Skin of body (tissue), 3 donors: ENCODE measurements at places on chromosomes 2 and 18.

- no peak for DNase-seq
These were observed 63.5 kb upstream of the TAF1B start for GRCh38 chr2:9779596-9780264.

- DNase-seq: peak; percentile 6
These were observed 72.2 kb downstream of the DSC3 start for GRCh38 chr18:30970196-30970816.

GRCh38 chr2:4047961-4048891 lies 344.9 kb downstream of the DCDC2C start:
- DNase-seq: no peak

DNA sequence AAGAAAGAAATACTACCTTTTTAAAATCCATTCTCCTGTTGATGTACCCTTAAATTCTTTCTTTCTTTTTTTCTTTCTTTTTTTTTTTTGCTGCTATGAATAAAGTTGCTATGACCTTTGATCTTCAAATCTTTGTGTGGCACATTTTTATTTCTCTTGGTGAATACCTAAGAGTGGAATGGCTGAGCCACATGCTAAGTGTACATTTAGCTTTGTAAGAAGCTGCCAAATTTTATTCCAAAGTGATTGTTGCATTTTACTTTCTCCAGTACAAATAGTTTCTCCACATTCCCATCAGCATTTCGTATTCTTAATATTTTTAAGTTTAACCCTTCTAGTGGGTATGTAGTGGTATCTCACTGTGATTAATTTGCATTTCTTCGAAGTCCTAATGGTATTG lies 88.8 kb upstream of the RAB27B start:
- no peak for DNase-seq

GRCh38 chr2:109428841-109429566 lies 184.8 kb downstream of the SEPTIN10 start:
- DNase-seq: no peak

GRCh38 chr2:200272320-200272719 lies 34.2 kb upstream of the SPATS2L start:
- DNase-seq: no peak

DNA sequence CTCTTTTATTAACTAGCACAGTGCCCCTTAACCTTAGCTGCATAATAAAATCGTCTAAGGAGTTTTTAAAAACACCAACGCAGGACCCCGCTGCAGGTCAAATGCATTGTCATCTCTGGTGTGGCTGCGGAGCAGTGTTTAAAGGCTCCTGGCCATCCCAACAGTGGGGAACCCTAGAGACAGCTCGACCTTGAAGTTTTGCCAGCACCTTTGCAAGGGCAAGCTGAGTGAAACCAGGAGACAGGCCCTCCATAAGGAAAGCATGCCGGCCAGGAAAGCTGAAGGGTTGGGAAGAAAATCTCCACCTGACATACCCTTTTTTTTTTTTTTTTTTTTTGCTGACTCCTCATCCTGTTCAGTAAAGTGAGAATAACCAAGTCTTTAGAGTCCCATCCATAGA lies 349.0 kb downstream of the CMPK2 start:
- DNase-seq: no peak

- DNase-seq: peak; percentile 68
These were observed 528 bp upstream of the PPP4R3B start for GRCh38 chr2:55618025-55618274.

- DNase-seq: no peak
These were observed 61.8 kb downstream of the RNF144A start for GRCh38 chr2:6978991-6979390.

DNA sequence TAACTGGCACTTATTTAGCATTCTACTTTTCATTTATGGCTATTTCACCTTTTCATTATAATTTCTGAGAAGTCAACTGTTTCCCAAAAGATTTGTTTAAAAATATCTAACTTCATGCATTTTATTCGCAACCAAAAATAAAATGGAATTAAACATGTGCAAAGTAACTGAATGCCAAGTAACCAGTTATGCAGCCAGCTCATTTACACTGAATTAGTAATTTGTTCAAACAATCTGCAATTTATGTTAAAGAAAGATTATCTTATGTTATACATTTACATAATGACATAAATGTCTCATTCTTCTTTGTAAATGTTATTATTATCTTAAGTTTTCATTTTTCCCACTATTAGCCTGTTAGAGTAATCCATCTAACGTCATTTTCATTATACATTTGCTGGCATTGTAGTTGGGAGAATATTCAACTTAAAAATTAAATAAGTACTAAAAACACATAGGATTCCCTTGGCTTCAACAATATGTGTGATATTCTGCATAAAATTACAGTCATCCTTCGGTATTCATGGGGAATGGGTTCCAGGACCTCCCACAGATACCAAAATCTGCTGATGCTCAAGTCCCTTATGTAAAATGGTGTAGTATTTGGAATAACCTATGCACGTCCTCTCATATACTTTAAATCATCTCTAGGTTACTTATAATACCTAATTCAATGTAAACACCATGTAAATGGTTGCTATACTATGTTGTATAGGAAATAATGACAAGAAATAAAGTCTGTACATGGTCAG lies 43.7 kb upstream of the STAM2 start:
- DNase-seq: no peak

DNA sequence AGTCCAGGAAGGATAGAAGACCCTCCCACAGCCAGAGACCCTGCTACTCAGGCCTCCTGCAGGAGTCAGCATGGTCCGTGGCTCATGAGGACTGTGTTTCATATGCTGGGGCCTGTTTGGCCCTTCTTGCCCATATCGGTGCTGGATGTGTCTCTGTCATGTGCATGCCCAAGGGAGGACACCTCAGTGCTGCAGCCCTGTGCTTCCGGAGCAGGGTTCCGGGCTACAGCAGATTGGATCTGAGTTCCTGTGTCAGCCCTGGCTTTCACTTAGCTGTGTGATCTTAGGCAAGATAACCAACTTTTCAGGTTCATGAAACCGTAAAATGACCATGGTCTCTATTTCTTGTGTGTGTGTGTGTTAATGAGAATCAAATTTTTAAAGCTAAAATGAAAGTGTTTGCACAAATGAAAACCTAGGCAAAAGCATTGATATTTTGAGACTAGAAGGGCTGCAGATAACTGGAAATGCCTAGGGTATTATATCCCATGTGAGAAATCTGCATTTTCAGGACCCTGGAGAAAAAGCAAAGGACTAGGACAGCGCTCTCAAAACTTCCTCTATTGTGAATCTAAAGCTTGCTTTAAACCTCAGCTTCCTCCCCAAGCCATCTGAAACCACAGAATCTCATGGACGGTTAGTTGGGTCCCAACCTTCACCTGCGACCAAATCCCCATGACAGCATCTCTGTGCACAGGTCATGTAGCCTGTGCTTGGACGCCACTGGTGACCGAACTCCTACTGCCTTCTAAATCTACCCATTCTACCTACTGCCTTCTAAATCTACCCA lies 58.8 kb upstream of the CAPN13 start:
- DNase-seq: no peak

DNA sequence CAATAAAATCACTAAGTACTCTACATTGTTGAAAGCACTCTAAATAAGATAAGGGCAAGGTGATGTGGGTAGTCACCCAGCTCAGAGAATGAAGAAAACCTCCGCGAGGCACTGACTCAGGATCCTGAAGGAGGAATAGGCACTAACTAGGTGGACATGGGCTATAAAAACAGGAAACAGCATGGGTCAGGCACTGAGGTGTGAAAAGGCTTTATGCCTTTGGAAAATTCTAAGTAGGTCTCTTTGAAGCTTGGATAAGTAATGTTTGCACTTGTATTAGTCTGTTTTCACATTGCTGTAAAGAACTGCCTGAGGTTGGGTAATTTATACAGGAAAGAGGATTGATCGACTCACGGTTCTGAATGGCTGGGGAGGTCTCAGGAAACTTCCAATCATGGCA lies 161.6 kb downstream of the EPHA4 start:
- no peak for DNase-seq

GRCh38 chr2:22450831-22451230 lies 934.1 kb upstream of the KLHL29 start:
- no peak for DNase-seq

- no peak for DNase-seq
These were observed 679.1 kb upstream of the ZEB2 start for GRCh38 chr2:145199042-145199441.

- no peak for DNase-seq
These were observed 96.6 kb downstream of the MBD2 start for GRCh38 chr18:54127759-54128378.

- DNase-seq: peak; percentile 12
These were observed 15.5 kb downstream of the SLC25A12 start for GRCh38 chr2:171878481-171878993.

DNA sequence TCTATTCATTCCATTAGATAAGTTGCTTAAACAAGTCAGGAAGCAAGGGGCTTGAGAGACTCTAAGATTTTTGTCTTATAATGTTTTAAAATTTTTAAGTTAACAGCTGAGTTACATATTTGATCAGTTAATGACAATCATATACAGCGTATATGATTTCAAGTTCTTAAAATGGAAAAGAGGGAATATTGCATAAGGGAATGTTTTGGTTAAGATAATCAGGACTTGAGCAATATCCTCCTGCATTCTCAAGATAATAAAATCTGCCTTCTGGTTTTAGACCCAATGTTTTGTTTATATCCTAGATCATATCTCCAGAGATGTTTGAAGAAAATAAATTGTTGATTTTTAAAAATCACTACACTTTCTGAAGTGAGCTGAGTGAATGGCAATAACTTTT lies 13.4 kb upstream of the DYNC1I2 start:
- DNase-seq: no peak

DNA sequence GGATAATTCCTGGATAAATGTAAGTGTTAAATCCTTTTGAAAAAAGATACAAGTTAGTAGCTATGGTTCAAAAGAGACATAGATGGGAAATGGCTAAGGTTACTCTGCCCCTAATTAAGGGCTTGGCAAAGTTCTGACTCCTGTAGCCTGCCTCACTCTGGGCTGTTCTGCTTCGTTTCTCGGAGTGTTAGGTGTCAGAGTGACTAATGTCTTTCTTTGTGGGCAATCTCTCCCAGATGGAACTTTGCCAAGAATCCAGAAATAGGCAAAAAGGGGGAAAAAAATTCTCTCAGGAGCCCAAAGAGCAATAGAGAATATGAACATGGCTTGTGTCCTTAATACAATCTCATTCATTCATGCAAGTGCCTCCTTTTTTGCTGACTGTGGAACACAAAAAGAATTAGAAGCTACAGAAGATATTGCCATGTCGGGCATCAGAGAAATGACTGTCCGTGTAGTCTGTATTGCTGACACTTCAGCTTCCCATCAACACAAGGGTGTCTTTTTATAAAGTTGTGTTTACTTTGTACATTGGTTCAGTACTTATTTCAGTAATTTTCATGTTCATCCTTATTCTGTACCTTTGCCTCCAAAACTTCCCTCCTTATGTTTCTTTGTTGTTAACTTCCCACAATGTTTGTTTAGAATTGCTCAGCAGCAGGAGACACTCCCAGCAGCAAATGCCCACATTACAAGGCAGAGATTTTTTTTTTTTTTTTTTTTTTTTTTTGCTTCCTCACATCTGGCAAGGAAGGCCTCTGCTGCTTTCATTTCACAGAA lies 134.0 kb downstream of the FTCDNL1 start:
- DNase-seq: no peak

GRCh38 chr2:199019898-199020507 lies 437.7 kb downstream of the SATB2 start:
- DNase-seq: no peak

GRCh38 chr18:4283746-4284291 lies 171.3 kb downstream of the DLGAP1 start:
- no peak for DNase-seq

DNA sequence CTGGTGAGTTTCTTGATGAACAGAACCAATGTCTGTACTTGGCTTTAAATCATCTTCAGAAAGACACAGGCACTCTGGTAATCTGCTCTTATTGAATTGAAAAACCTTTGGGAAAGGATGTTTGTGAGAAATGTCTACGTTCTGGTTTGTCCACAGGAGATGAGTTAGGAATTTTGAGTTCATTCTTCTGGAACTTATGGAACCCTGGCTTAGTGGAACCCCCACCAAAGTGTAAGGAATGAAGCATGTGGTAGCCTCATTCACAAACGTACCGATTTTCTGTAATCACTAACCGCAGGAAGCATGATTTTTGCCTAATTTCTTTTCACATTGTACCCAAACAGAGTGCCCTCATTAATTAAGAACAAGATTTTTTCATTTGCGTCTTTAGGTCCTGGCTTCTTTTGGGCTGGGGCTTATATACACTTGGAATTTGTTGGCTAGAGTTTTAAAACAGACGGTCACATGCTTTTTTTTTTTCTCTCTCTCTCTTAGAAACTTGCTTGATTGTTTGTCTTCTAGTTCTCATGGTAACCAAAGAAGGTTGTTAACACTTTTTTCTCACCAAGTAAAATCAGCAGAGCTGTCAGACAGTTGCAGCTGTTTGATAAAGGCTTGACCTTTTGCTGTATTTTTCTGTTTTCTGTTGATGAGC lies 314.1 kb upstream of the THUMPD2 start:
- DNase-seq: no peak

GRCh38 chr18:44035554-44035953 lies 645.1 kb upstream of the SETBP1 start:
- no peak for DNase-seq

DNA sequence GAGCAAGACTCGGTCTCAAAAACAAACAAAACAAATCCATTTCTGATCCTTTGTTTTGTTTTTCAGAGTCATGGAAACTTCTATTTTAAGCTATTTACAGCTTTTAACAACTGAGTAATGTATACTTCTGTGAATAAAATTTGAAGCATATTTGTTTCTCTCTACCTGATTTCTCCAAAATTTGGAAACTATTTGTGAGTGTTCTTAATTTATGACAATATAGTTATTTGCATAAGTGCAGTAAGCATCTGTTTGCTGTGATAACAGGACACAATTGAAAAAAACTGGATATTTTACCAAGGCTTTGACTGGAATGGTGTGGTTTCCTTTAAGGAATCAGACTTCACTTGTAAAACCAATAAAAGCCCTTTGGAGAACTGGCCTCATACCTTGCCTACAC lies 53.3 kb upstream of the GULP1 start:
- DNase-seq: no peak

- DNase-seq: peak; percentile 9
These were observed 131.5 kb downstream of the ATP9B start for GRCh38 chr18:79200546-79201268.

DNA sequence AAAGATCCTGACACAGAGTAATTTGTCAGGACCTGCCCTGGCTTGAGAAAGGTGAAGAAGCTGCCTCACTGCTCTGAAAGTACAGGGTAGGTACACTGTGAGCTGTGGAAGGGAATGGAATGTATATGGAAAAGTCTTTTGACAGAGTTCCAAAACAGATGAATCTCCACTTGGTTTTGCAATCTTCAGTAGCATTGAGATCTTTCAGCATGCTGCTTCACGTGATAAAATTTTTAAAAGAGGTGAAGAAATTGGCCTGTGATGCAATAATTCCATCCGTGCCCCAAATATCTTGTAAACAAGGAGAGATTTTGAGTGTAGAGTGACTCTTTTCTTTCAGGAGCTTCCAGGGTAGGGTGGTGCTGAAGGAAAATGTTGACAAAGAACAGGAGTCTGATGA lies 123.1 kb downstream of the OSR1 start:
- no peak for DNase-seq

DNA sequence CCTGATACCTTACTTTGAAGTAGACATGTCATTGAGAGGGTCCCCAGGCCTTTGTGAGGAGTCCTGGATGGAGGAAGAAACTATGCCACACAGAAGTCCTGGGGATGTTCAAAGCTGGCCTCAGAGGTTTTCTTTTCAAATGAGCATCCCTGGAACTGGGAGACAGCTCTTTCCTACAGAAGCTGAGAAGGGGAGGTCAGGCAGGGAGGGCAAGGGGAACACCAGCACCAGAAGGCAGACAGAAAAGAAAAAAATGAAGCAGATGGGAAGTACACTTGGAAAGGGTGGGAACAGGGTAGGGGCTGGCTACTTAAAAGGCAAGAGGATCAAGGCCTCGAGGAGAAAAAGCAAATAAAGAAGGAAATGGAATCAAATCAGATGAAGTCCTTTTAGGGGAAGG lies 120.0 kb downstream of the FMNL2 start:
- no peak for DNase-seq
